Uterus (tissue), 4 donors: ENCODE measurements at places on chromosomes 3 and 15. TPM values are rescaled to one million over a fixed set of nuclear protein-coding genes. Genes with fewer than 3 reads are reported as not detected.

- DNase-seq = no peak
Observed at GRCh38 chr3:29892976-29893554, 612.2 kb downstream of the RBMS3 start.

- no peak for DNase-seq
Observed at GRCh38 chr3:145900056-145900829, 260.7 kb downstream of the PLOD2 start.

DNA sequence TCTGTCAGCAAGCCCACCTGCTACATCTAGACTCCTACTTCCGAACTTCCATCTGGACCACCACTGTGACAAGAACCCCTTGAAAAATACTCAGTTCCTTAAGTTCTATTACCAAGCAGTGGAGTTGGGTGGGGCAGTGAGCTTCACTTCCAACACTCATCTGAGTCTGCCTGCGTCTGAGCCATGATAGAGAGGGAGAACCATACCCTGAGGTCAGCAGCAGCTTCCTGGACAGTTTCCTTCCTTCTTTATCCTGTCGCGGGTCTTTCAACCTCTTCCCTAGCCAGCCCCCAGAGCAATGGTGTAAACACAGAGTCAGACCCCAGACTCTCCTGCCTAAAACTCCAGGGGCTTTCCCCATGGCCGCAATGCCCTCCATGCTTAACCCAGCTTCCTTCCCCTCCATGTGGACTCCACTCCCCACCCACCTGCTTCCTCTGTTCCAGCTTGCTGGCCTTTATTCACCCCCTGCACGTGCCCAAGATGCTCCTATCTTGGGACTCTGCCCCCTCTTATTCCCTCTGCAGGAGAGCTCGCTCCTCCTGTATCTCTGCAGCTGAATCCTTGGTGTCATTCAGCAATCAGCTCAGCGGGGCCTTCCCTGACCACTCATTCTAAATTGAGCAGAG, 211.2 kb downstream of the SHQ1 start:
- DNase-seq = no peak

The KLF15 gene
- 16.5 TPM for total RNA-seq

The REC114 gene
- not detected for total RNA-seq

The CALML4 gene
- total RNA-seq = 7.4 TPM

DNA sequence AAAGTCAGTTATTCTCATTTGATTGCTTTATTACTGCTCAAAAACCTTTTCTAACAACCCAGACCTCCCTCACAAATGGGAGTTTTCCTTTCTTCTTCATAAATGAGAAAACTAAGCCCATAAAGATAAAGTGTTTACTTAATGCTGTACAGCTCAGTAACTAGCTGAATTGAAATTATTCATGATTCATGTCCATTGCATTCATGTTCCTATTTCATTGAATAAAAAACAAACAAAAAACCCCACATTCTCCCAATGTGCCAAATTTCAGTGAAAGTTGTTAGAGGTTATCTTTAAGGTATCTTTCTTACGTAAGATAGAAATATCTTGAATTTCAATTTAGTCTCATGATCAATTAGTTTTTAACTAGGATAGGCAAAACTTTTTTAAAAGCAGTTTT, 2.8 kb downstream of the PLSCR2 start:
- DNase-seq = no peak

The PML gene
- 118 TPM for total RNA-seq

The PLSCR5 gene
- total RNA-seq = not detected

DNA sequence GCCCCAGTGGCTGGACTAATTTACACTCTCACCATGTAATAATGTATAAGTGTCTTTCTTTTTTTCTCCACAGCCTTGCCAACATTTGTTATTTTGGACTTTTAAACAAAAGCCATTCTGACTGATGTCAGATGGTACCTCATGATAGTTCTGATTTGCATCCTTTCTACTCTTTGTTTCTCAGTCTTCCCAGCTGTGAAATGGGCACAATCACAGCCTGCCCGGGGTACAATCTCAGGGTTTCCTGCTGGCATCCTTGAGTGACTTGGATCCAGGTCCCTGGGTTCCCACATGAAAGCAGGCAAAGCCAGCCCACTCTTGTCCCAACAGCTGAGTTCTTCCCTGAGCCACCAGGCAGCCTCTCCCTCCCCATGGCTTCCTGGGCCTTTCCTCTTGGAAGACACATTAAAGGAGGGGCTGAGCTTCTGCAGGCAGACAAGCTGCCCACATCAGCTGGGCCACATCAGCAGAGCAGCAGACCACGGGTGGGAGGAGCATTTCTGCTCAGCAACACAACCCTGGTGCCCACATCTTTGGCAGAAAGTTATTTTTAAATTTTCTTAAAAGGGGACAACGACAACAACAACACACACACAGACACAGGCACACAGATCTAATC, 82.0 kb downstream of the MYLK start:
- no peak for DNase-seq

The CCDC54 gene
- not detected for total RNA-seq

DNA sequence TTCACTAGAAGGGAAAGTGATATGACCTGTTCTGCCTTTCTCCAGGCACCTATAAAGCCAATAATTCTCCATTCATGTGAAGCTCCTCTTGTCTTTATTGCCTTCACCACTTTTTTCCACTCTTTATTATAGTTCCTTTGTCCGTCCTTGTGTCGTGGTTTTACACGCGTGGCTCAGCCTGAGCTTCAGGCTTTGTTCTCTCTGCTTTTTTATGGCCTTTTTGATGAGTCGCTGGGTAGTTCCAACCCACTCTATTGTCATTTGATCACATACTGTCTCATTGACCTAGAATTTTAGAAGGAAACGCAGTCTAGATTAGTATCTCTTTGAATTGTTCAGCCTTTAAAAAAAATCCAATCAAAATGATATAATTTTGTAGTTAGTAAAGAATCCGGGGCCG, 403.2 kb downstream of the PTPRG start:
- no peak for DNase-seq

DNA sequence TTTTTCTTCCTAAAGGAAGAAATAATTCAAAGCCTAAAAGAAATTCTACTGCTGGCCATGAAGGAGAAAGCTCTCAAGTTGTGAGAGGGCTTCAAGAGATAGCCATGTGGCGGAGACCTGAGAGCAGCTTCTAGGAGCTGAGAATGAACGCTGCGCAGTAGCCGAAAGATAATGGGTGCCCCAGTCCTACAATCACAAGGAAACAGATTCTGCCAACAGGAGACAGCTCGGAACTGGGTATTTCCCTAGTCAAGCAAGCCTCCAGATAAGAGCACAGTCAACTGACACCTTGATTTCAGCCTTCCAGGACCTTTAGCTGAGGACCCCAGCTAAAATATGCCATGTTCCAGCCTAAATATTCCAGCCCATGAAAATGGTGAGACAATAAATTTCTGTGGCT, 824.1 kb downstream of the FHIT start:
- no peak for DNase-seq

DNA sequence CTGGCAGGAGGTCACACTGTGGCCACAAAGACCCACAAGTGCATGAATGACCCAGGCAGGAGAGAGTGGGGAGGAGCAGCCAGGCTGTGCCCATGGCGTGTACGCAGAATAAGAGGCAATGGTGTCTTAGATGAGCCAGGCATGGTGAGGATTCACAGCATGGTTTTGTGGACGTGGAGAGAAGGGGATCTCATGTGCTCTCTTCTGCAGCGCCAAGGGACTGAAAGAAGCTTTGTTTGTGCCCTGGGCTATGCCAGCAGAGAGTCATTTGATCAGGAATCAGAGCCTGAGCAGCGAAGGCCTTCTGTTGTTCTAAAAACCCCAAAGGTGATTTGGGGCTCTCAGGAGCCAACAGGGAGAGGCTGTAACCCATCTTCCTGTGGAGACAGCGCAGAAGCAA, 18.7 kb upstream of the RPP14 start:
- no peak for DNase-seq

- no peak for DNase-seq
Observed at GRCh38 chr15:67731112-67731721, 94.1 kb upstream of the SKOR1 start.

The SCAANT1 gene
- total RNA-seq = not detected

- no peak for DNase-seq
Observed at GRCh38 chr15:39400821-39401550, 179.9 kb upstream of the THBS1 start.

- peak; percentile 27 for DNase-seq
Observed at GRCh38 chr15:77104155-77104554, 33.2 kb upstream of the TSPAN3 start.

- DNase-seq = no peak
Observed at GRCh38 chr3:193774272-193774915, 181.4 kb downstream of the OPA1 start.

GRCh38 chr3:156559321-156559720, 4.4 kb upstream of the SSR3 start:
- no peak for DNase-seq

DNA sequence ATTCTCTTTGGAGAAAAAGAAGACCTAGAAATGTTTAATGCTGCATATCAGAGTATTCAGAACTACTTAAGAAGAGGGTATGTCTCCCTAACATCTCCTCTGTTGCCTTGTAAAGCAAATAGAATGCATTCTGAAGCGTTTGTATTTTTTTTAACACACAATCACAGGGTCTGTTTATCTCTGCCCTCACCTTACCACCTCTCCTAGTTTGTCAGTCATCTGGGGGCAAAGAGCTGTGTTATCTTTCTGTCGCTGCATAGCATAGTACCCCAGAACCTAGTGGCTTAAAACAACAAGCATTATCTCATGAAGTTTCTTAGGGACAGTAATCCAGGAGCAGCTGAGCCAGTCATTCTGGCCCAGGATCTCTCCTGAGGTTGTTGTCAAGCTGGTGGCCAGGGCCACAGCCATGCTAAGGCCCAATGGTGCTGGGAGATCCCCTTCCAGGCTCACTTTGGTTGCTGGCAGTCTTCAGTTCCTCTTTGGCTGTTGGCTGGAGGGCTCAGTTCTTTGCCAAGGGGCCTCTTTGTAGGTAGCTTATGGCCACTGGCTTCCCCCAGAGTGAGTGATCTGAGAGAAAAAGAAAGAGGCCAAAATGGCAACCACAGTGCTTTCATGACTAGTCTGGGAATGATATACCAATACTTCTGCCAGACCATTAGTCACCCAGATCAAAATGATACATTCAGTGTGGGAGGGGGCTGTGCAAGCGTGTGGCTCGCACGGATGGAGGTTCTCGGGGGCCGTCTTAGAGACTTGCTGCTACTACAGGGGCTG, 17.8 kb downstream of the EDEM1 start:
- no peak for DNase-seq

DNA sequence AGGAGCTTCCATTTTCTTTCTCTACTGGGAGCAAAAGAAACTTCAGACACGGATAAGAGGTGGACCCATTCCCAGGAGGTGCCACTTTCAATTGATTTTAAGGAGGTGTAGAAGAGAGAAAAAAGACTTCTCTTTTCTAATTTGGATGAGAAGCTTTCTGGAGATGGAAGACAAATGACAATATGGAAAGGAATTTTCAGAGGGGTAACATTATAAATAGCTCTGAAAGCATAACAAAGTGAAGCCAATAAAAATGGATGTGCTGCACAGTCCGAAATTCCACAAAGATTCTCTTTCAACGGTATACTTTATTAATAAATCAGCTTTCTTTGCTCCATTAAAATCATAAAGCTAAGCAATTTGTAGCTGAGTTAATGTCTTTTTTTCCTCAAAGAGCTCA, 607.2 kb upstream of the MDFIC2 start:
- no peak for DNase-seq

DNA sequence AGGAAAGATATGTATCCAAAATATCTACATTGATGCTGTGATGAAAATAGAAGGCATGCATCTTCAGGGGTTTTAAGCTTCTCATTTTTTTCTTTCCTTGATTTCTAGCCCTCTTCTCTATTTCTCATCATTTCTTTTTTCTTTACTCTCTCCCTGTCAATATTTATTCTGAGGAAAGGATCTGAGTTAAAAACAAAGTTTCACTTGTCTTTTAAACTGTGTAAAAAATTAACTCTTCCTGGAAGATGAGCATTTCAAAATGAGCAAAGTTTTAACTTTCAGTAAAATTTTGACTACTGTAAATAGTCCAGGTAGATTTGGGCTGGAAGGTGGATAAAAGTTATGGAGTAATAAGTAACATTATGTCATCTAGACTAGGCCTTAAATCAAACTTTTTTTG, 500.2 kb upstream of the GBE1 start:
- no peak for DNase-seq

The GOLGA6D gene
- total RNA-seq = not detected

GRCh38 chr3:159824333-159824732, 164.3 kb upstream of the IL12A start:
- DNase-seq = no peak

DNA sequence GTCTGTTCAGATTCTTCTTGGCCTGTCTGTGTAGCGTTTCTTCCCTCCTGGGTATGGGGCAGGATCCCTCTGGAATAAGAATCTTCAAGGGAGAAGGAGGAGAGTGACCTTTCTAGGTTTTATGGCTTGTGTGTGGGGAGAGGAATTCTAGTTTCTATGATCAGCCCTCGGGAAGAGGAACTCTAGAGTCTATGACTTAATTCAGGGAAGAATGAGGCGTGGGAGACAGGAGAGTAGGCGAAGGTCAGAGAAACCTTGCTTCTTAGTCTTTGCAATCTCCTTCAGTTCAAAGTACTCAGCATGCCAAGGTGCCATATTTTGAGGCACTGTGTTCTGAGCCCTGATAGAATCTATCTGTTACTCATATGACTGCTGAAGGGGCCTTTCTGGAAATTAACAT, 99.2 kb upstream of the C3orf80 start:
- DNase-seq = no peak

DNA sequence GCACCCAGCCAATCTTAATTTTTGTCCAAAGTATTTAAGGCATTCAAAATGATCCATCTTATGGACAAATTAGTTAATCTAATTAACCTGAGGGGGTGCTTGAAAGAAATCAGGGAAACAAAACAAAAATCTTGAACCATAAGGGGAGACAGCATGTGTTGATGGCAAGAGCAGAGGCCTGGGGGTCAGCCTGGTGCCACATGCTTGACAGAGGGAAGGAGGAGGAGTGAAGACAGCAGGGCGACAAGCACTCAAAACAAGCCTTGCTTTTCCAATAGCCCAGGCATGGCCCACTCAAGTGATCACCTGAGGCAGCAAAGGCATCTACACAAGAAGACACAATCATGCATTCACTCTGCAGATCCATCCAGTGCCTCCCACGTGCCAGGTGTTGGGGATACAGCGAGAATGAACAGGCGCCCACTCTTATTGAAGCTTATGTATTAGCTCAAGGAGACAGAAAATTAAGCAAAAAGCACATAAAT, 25.0 kb upstream of the MGLL start:
- no peak for DNase-seq

GRCh38 chr3:134666466-134666865, 15.6 kb upstream of the KY start:
- no peak for DNase-seq

The PGBD4 gene
- total RNA-seq = 1.4 TPM

GRCh38 chr3:84209474-84209873, 749.3 kb upstream of the CADM2 start:
- no peak for DNase-seq

The GASK1A gene
- 38.8 TPM for total RNA-seq

The GHSR gene
- total RNA-seq = not detected

GRCh38 chr15:34988027-34988902, at the start of gene ZNF770:
Gene ZNF770 (minus strand): TSS chr15:34988287. CDS start chr15:34983434, 4,853 bp downstream.
- DNase-seq = peak; percentile 62
